ENCODE measurements at places on chromosomes 16 and 17.

- DNase-seq = no peak
Measured at GRCh38 chr16:85096921-85097320, 15.4 kb downstream of the CIBAR2 start.

GRCh38 chr16:85716680-85717038, 27.9 kb upstream of the GINS2 start:
- DNase-seq = no peak

DNA sequence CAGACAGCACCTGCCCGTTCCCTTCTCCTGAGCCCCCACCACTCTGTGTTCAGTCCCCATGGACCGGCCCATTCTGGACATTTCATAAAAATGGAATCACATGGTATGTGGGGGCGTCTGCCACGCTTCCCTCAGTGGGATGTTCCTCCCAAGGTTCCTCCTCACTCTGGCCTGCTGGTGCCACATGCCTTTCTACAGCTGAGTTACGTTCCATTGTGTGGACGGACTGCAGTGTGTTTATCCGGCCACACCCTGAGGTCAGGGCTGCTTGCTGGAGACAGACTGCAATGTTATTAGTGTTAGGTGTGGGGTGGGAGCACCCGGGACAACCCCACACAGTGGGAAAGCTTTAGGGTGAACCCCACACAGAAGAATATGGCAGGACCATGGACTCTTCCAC, 5.9 kb upstream of the AATK start:
- no peak for DNase-seq

GRCh38 chr16:47388705-47389104, 72.2 kb downstream of the ITFG1 start:
- DNase-seq = no peak

DNA sequence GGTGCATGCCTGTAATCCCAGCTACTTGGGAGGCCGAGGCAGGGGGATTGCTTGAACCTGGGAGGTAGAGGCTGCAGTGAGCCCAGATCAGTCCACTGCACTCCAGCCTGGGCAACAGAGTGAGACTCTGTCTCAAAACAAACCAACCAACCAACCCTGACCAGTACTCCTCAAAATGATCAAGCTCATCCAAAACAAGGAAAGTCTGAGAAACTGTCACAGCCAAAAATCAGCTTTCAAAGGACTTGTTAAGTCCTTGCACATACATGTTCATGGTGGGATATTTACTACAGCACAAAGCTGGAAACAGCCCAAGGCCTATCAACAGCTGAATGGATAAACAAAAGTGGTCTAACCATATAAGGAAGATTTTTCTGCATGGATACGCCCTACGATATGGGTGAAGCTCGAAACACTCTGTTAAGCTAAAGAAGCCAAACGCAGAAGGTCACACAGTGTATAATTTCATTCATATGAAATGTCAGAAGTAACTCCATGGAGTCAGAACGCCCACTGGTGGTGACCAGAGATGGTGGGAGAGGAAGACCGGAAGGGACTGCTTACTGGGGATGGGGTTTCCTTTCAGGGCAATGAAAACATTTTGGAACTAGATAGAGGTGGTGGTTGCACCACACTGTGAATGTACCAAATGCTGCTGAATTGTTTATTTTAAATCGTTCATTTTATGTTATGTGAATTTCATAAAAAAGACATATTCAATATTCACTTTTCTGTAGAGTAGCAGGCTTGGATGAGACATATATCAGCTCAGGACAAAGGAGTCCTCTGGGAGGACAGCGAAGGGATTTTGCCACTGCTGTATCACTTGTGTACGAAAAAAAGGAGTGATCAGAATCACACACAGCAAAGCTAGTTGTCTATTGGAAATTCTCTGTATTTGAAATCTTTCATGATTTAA, 17.7 kb downstream of the CCL17 start:
- DNase-seq = no peak

DNA sequence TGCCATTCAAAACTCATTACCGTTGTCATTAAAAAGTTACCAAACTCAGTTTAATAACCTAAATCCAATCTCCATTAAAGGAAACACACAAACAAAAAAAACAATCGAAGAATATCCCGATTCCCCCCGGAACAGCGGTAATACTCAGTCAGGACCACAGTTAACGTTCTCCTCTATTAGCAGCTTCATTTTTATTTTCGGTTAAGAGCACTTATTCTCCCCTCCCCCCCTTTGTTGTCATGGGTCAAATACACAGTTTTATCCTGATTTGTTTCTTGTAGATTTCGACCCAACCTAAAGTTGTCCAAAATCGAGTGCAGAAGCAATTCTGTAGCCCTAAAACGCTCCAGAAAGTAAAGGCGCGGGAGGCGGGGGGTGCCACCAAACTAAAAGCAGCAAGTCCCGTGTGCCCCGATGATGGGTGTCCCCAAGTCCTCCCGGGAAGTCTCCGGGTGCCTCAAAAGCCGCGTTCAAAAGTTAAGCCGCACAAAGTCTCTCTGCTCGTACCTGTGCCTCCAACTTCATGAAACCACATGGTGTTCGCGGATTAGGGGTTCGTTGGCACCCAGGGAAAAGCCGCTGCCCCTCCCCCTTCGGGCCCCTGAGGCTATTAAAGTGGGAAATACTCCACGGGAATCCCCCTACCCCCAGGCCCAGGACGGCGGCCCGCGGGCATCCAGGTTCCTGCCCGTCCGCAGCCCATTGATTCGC, 996 bp downstream of the SUMO2 start:
- peak; percentile 53 for DNase-seq

GRCh38 chr17:72145962-72146361, 25.1 kb downstream of the SOX9 start:
- no peak for DNase-seq

GRCh38 chr16:49194537-49195236, 87.0 kb downstream of the CBLN1 start:
- DNase-seq = no peak

DNA sequence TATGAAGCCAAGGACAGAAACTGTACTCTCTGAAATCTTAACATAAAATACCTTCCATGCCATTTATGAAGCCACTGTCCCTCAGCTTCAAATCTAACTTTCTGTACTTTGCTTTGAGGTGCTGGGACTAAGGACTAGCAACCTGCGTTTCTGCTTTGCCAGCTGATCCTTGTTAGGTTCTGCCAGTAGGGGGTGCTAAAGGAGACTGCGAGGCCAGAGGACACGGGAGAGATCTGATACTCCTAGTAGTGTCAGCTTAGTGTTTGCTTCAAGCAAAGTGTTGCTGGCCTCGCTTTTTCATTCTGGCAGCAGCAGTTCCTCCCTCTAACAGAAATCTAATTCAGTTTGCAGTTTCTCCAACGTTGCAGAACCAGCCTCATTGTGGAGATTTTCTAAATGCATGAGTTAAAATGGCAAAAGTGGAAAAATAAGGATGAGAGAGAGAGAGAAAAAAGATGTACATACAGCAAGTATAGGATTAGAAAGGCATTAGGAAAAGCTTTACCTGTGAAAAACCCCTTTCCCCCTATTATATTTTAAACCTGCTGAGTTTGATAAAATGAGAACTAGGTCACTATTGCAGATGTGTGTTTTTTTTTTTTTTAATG, 297.5 kb downstream of the CA10 start:
- DNase-seq = no peak

GRCh38 chr16:28186752-28187151, 25.0 kb downstream of the XPO6 start:
- DNase-seq = no peak

- DNase-seq = peak; percentile 48
Measured at GRCh38 chr17:7479213-7480088, at the start of gene ZBTB4. Gene ZBTB4 (minus strand): TSS chr17:7479631. CDS start chr17:7466801, 12,830 bp downstream.

DNA sequence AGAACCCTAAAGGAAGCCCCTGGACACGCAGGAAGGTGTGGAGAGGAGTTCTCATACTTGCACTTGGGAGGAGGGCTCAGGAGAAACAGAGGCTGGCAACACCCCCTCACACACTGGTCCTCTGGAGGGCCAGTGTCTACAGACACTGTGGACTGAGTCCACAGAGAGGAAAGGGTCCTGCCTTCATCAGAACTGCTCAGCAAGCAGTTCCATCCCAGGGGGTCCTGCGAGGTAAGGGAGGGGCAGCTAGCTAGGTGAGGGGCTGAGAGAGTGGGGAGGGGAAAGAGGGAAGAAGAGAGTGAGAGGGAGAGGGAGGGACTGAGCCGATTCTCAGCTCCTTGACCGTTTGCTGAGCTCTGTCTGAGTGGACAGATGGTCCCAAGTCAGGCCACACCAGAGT, 17.7 kb upstream of the MEOX1 start:
- no peak for DNase-seq

DNA sequence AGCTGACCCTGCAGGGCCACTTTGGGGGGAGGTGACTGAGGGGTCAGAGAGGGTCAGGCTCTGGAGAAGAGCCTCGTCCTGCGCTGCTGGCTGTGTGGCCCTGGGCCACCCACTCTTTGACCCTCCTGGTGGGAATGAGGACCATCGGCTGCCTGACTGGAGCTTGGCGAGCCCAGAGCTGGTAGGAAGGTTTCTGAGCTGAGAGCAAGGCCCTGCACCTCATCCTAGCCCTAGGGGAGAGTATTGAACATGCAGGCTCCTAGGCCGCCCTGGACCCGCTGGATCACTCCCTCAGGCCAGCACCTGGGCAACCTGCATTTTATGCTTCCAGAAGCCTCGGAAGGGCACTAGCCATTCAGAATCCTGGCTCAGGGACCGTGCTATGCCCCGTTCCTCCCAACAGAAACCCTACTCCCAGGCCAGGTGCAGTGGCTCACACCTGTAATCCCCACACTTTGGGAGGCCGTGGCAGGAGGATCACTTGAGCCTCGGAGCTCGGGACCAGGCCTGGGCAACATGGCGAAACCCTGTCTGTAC, 14.5 kb downstream of the MAP2K3 start:
- no peak for DNase-seq
